ENCODE measurements at places on chromosomes 11 and 22.

GRCh38 chr22:42742940-42743339, 22.3 kb upstream of the A4GALT start:
- DNase-seq = no peak

GRCh38 chr11:116825854-116826750, 3.0 kb upstream of the APOA4 start:
- no peak for DNase-seq

DNA sequence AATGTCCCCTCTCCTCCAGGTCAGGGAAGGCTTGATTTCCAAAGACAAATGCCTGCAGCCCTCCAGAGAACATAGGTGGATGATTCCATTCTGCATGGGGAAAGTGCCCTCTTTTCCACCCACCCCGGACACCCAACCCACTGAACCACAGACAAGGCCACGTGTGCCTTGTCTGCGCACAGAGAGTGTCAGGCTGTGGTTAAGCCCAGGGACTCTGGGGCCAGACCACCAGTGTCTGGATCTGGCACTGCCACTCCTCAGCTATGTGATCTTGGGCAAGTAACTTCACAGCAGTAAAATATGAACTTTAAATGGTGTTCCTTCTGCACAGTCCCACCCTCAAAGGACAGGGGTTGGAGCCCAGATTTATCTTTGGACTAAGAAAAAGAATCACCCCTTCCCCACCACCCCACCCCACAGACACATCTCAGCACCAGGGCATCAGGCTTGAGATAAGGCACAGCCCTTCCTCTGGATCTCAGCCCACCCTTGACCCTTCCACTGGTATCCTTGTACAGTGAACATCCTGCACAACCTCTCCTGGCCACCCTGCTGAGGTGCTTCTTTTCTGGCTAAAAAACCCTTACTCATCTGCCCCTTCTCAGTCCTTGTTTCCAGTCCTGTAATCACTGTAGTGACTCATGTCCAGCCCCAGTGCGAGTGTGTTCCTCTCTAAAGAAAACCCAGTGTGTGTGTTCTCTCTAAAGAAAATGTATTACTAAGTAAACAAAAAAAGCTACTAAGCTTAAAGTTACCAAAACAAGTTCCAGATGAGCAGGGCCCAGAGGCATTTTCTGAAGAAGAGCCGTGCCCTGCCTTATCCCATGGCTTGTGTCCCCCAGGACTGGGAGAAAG, 1.9 kb upstream of the PTGDR2 start:
- DNase-seq = no peak

DNA sequence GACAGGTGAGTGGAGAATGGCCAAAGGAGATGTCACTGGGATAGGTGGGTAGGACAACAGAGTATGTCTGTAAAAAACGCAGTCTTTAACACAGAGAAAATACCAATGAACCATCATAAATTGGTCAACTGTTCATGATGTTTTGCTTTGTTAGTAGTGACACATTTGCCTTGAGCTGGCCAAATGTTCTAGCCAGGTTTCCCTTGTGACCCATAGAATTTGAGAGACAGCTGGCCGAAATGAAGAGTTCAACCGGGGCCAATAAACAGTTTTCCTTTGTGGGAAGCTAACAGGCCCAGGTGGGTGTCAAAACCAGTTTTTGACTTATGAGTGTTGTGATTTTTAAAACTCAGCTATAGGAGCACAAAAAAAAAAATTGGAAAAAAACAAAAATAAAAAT, 116.6 kb upstream of the BID start:
- no peak for DNase-seq

- no peak for DNase-seq
Observed at GRCh38 chr11:128283451-128283850, 303.9 kb downstream of the ETS1 start.

DNA sequence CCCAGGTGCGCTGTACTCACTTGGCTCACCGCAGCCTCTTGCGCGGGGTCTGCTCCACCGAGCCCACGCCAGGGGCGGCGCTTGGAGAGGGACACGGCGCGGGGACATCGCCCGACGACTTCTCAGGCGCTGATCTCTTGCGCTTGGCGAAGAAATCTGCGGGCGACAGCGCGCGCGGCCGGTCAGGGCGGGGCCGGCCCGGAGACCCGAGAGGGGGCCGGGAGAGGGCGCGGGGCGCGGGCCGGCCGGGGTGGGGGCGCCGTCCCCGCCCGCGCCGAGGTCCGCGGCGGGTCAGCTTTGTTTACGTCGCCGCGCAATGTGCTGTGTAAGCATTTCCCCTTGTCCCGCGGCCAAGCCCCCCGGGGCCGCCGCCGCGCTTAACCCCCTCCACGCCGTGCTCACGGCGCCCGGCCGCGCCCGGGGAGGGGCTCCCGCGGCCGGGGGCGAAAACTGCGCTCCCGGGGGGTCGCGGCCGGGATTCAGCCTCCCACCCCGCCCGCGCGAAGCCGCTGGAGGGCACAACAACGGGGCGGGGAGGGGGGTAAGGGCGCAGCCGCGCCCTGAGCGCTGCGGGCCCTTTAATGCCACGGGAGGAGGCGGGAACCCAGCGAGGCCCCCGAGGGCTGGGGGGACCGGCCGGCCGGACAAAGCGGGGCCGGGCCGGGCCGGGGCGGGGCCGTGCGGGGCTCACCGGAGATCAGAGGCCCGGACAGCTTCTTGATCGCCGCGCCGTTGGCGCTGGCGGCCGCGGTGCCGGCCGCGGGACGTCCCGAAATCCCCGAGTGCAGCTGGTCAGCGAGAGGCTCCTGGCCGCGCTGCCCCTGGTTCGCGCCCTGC, 1.4 kb downstream of the CDKN1C start:
- peak; percentile 31 for DNase-seq

DNA sequence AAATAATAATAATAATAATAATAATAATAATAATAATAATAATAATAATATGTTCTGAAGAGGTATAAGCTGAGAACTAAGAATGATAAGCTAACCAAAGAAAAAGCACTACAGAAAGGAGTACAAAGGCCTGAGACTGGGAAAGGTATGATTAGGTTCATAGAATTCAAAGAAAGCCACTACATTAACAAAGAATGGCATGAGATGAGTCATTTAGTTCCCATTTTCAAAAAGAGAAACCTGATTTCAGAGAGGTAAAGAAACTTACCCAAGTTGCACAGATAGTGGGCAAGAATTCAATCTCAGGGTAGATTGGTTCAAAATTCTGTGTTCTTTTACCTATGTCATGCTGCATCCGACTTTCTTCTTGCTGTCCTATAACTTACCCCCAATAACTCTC, 350.9 kb downstream of the TTC28 start:
- DNase-seq = no peak

GRCh38 chr11:12989428-12990161, 19.5 kb upstream of the RASSF10 start:
- no peak for DNase-seq

- no peak for DNase-seq
Observed at GRCh38 chr11:120142441-120143100, 4.7 kb upstream of the TRIM29 start.

- peak; percentile 92 for DNase-seq
Observed at GRCh38 chr11:59556115-59556916, 45.0 kb downstream of the OR4D9 start.

All from activated T-cell treated with anti-CD3 and anti-CD28 coated beads, Interleukin-2, amount 50 U/mL, for 48 hours (primary cell).